ENCODE measurements at places on chromosomes 5 and 9.

- peak; percentile 29 for DNase-seq
Observed at GRCh38 chr5:76104027-76104426, 20.8 kb downstream of the SV2C start.

GRCh38 chr5:158153508-158153907, 294.6 kb upstream of the CLINT1 start:
- DNase-seq: no peak

DNA sequence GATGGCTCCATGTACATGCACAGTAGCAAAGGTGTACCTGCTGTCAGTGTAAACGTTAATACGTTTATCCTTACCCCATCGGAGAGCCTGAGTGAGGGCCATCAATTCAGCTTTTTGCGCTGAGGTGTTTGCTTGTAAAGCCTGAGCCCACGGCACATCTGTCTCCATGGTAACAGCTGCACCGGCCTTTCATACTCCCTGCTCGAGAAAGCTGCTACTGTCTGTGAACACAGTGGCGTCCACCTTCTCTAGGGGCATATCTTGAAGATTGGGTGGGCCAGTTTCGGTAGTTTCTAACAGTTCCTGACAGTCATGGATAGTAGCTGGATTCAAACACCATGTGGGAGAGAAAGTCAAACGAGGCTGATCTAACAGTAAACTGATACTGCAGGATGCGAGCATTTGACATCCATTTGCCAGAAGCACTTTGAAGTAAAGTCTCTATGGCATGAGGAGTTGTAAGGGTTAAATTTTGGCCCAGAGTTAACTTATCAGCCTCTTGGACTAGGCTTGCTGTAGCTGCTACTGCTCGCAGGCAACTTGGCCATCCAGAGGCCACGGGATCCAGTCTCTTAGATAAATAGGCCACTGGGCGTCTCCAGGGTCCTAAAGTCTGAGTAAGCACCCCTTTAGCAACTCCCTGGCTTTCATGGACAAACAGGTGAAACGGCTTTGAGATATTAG, 21.0 kb upstream of the RHOBTB3 start:
- no peak for DNase-seq

- no peak for DNase-seq
Observed at GRCh38 chr9:130382636-130383349, 62.0 kb upstream of the ASS1 start.

DNA sequence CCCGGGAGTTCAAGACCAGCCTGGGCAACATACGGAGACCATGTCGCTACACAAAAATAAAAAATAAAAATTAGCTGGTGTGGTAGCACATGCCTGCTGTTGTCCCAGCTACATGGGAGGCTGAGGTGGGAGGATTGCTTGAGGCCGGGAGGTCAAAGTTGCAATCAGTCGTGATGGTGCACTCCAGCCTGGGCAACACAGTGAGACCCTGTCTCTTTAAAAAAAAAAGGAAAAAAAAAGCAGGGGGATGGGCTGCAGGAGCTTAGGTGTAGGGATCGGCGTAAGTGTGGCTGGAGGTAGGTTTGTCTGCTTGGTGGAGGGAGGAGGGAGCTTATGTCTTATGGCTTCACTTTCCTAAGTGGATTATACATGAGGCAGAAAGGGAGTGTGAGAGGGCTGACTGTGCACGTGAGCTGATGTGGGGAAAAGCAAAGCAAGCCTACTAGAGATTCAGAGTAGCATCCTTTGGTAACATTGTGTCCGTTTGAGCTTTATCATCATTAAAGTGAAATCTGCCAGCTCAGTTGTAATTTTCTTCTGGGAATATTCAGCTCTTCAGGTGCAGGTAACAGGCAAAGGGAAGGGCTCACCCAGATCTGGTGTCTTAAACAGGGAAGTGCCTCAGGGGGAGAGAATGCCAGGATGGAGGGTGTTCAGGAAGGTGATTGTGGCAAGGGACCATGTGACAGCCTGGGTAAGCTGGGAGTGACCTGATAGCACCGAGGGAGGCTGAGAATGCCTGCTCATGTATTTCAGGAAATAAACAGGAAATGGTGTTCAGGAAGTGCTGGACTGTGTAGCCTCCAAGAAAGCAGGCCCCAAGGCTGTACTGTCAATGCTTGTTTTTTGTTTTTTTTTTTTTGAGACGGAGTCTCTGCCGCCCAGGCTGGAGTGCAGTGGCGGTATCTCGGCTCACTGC, 17.6 kb upstream of the SETX start:
- no peak for DNase-seq

DNA sequence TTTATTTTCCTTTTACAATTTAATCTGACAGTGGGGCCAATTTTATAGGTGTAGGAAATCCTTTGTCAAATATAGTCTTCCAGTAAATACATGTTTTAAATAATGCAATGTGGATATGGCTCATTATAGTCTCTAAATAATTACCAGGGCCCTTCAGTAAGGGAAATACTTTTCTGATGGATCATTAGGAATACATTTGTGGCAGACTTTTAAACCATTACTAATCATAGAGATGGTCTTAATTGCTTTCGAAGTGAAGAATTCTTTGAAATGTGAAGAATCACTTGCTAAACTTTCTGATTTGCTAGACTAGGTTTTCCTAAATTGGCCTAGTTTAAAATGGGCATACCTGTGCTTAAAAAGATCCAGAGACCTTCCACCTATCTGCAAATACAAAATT, 105.6 kb upstream of the ELL2 start:
- no peak for DNase-seq

DNA sequence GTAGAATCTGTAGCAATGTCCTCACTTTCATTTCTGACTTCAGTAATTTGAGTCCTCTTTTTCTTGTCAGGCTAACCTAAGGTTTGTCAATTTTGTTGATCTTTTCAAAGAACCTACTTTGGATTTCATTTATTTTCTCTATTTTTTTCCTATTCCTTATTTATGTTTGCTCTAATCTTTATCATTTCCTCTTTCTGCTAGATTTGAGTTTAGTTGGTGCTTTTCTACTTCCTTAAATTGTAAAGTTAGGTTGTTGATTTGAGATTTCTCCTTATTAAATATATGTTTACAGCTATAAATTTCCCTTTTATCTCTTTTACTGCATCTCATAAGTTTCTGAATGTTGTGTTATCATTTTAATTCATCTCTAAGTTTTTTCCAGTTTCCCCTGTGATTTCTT, 75.1 kb upstream of the FAM120A start:
- no peak for DNase-seq

GRCh38 chr5:57041570-57041969, 89.6 kb upstream of the MIER3 start:
- no peak for DNase-seq

DNA sequence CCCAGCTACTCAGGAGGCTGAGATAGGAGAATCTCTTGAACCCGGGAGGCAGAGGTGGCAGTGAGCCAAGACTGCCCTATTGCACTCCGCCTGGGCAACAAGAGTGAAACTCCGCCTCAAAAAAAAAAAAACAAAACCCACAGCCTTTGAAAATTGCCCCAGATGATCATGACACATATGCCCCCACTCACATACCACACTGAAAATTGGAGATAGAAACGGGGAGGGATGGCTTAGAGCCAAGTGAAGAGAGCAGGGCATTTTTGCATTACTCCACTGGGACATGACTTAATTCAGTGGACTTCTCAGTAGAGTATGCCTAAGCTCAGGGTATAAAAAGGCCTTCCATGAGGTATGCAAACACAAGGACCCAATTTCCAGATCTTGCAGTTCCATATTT, 309.3 kb downstream of the BNC2 start:
- DNase-seq: no peak

GRCh38 chr5:117084067-117084466, 509.4 kb upstream of the SEMA6A start:
- no peak for DNase-seq

- no peak for DNase-seq
Observed at GRCh38 chr5:115894342-115894741, 52.6 kb downstream of the AP3S1 start.

GRCh38 chr9:109289931-109290330, 30.9 kb downstream of the EPB41L4B start:
- DNase-seq: no peak

- DNase-seq: no peak
Observed at GRCh38 chr5:103910786-103911185, 348.2 kb upstream of the NUDT12 start.

DNA sequence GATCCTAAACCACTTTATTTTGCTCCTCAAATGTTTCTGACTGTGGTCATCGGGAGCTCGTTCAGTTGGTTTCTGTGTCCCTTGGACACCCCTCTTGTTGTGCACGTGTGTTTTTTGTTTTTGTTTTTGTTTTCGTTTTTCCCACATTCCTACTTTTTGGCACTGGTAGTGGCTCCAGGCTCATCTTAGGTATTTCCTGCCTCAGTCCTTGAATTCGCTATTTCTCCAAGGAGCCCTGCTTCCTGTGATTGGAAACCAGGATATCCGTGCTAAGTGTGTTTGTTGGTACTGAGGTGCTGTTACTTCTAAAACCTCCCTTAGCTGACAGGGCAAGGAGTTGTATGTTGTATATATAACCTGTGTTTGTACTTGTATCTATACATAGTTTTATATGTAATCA, 5.9 kb downstream of the HMCN2 start:
- no peak for DNase-seq

DNA sequence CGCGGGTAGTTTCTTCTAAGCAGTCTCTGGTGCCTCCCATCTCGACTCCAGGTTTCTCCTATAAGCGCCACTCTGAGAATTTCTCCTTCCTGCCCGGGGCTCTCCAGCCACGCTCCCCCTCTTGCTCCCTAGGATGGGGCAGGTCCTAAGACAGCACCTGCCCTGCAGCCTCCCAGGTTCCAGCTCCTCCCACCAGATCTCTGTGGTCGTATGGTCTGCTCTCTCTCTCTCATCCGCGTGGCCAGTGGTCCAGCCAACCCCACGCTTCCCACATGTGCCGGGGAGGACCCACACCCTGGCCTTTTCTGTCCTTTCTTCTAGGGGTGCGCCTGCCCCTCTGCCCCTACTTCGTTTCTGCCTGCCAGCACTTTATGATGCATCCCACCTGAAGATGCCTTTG, 40.5 kb downstream of the MVB12B start:
- DNase-seq: no peak

GRCh38 chr5:32638309-32638708, 53.0 kb downstream of the SUB1 start:
- no peak for DNase-seq

DNA sequence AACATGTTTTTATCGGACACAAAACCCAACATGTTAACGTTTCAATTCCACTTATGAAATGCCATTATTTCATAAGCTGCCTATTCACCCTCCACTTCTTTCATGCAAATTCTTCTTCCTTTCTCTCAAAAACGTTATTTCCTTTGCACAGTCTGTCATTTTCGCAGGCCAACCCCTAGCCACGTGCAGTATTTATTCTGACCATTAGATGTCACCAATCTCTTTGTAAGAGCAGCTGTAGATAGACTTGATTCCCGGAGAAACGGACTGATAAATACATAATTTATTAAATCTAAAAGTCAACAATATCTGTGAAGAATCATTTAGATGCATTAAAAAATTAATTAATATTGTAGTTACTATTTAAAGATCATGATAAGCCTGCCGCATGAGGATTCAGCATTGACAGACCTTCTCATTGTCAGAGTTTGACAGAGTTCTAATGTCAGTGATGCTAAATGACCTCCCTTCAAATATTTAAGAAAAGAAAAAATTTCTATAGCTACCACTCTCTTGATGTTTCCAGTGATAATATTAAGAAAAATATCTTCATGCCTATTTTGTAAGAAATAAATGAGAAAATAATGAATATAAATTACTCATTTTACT, 933.6 kb downstream of the CDH12 start:
- peak; percentile 38 for DNase-seq

GRCh38 chr9:118693645-118694044, 675.6 kb downstream of the BRINP1 start:
- no peak for DNase-seq

- no peak for DNase-seq
Observed at GRCh38 chr5:91956738-91957137, 573.6 kb upstream of the ARRDC3 start.

DNA sequence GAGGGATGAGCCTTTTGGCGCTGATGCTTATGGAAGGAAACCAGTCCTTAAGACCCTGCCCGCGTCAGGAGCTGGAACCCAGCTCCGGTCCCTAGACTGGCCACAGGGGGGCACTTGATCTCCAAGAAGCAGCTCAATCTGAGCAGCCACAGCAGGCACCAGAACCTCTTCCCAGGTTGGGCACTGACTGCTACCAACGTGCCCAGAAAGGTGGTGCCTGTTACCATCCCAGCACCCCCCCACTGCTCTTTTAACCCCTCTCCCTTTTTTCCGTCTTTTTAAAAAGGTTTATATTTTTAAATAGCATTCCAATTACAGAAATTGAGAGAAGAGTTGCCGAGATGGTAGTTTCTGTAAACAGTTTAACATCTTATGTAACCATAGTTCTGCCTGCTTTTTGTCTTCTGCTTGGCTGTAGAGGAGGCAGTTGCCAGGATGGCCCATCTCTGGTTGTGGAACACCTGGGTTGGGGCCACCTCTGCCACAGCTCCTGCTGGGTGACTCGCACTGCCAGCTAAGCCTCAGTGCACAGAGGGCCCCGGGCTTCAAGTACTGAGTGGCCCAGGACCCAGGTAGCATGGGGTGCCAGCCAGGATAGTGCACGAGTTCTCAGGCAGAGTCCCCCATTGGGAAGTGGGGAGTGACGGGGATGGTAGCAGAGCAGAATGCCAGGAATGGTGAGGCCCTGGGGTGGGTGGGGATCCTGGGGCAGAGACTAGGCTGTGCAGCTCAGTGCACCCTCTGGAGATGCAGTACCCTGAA, 62.8 kb downstream of the PFDN1 start:
- DNase-seq: peak; percentile 67

- peak; percentile 45 for DNase-seq
Observed at GRCh38 chr9:107422189-107423185, 67.1 kb downstream of the KLF4 start.

DNA sequence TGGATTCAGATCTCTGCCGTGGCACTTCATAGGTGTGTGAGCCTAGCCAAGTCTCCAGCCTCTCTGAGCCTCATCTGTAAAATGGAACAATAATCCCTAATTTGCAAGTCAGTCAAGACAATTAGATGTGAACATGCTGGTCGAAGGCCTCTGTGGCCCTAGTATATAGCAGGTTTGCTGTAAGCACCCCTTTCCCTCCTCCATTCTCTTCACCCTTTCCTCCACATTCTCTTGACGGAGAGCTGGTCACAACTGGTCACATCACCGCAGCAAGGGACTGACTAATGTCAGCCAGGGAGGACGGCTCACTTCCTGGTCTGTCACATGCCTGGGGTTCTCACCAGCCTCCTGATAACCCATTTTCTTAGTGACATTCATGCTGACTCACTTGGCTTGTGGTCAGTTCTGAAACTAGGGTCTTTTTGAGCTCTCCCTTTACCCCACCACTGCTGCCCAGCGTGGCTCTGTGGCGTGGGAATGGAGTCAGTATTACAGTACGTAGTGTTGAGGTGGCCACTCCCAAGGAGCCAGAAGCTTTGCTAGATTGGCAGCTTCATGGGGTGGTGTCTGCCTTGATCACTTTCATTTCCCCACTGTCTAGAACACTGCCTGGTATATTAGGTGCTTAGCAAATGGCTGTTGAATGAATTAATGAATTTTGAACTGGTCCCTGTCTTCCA, 47.8 kb downstream of the ERGIC1 start:
- peak; percentile 72 for DNase-seq

GRCh38 chr9:138060881-138061280, 183.3 kb downstream of the CACNA1B start:
- no peak for DNase-seq

- no peak for DNase-seq
Observed at GRCh38 chr9:134477342-134477925, 151.2 kb downstream of the RXRA start.
